ENCODE measurements at places on chromosomes 1 and 21.

DNA sequence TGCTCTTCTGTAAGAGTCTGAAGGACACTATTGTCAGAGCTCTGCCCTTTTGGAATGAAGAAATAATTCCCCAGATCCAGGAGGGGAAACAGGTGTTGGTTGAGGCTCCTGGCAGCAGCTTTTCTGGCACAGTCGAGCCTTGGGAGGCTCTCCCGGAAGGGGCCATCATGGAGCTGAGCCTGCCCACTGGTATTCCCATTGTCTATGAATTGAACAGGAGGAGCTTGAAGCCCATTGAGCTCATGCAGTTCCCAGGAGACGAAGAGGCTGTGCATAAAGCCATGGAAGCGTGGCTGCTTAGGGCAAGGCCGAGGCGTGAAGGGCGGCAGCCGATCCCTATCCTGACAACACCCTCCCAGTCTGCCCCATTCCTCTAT lies 26.6 kb downstream of the UBE4B start:
- DNase-seq, result no peak

- DNase-seq, result no peak
Observed at GRCh38 chr1:236058141-236058934, 6.6 kb downstream of the NID1 start.

GRCh38 chr1:3689138-3689750 lies 36.9 kb downstream of the TP73 start:
- no peak for DNase-seq

- DNase-seq, result no peak
Observed at GRCh38 chr1:235722858-235723257, 73.3 kb upstream of the GNG4 start.

DNA sequence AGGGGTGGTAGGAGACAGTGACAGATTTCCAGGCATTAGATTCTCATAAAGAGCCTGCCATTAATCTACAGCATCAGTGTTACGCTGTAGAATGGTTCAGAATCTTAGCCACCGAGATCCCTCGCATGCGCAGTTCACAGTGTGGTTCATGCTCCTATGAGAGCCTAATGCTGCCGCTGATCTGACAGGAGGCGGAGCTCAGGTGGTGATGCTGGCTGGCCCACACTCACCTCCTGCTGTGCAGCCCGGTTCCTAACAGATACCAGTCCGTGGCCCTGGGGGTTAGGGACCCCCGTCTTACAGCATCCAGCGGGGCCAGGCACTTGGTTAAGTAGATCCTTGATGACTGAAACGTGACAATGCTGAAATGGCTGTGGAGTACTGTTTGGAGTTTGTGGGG lies 163.6 kb upstream of the C1orf21 start:
- peak; percentile 53 for DNase-seq

DNA sequence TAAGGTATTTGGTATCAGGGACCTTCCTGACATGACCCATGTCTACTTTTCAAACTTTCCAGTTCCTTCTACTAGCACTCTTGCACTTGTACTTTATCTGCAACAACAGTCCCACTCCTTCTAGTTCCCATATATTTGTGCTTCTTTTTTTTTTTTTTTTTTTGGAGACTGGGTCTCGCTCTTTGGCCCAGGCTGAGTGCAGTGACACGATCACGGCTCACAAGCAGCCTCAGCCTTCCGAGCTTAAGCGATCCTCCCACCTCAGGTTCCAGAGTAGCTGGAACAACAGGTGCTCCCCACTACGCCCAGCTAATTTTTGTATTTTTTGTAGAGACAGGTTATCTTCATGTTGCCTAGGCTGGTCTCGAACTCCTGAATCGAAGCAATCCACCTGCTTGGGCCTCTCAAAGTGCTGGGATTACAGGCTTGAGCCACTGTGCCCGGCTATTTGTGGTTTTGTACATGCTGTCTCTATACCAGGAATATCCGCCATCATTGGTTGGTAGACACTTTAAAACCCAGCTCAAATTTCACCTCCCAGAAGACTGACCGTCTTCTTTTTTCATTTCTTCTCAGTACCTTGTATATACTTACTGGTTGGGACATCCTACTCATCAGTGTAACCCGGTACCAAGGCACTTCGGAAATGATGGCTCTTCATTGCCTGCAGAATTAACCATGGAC lies 1.1 kb downstream of the ZMYM1 start:
- no peak for DNase-seq

DNA sequence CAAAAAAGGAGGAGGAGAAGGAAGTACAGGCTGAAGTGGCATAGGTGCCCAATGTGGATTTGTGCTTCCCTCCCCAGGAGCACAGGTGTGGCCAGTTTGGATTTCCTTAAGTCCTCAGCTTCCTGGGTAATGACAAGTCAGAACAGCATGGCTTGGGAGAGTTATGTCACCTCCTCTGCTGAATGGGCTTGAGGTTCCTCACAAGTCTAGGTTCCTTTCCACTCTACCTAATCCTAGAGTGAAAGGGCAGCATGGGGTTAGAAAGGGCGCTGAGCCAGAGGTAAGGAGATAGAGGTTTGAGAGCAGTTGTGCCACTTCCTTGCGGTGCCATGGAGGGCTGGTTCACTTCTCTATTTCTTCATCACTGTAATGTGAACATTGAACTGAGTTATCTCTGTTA lies 35.5 kb upstream of the IL20 start:
- no peak for DNase-seq

GRCh38 chr1:39566441-39567137 lies 10.0 kb downstream of the PABPC4 start:
- DNase-seq, result no peak

DNA sequence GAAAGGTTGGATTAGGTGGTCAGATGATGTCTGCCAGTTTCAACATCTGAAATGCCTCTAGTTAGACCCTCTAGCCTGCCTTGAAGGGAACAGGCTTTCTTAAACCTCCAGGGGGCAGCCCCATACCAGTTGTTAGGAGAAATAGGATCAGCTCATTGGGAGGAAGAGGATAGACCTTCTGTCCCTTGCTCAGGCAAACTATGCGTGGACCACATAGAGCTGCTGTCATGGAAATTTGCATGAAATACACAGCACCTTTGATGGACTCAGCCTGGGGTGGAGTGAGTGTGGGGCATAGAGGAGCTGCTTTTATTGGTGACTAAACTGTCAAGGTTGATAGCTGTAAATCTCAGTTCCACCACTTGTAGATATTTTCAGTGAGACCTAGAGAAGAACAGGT lies 38.4 kb upstream of the SPAG17 start:
- DNase-seq, result no peak

DNA sequence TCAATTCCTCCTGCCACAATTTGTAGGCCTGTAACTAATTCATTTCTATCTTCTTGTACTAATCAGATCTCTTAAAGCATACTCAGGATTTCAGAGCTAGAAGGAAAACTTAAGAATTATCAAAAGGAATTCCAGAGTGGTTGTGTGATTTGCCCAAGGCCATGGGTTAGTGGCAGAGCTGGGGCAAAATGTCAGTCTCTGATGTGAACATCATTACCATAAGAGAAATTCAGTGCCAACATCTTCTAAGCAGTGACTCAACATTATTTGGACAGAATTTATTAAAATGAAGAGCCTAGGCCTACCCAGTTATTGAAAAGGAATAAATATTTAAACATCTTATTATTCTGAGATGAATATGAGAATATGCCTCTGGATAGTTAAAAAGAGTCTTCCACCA lies 14.5 kb downstream of the ST6GALNAC5 start:
- DNase-seq, result no peak

- no peak for DNase-seq
Observed at GRCh38 chr1:13781228-13781627, 81.2 kb downstream of the PRDM2 start.

GRCh38 chr1:202134645-202135172 lies 9.8 kb downstream of the ARL8A start:
- no peak for DNase-seq
